ENCODE measurements at places on chromosomes 6 and 20.

GRCh38 chr6:128284128-128284527 lies 236.3 kb downstream of the PTPRK start:
- no peak for DNase-seq

GRCh38 chr20:23034721-23035671 lies at the start of gene SSTR4:
Gene SSTR4, plus strand, starts transcription at chr20:23035312. Its CDS starts 172 bp downstream, at chr20:23035484.
- DNase-seq = no peak

GRCh38 chr20:33119725-33120720 lies 40.6 kb downstream of the BPIFB4 start:
- no peak for DNase-seq

GRCh38 chr6:95636552-95637431 lies 59.5 kb downstream of the MANEA start:
- DNase-seq = no peak

DNA sequence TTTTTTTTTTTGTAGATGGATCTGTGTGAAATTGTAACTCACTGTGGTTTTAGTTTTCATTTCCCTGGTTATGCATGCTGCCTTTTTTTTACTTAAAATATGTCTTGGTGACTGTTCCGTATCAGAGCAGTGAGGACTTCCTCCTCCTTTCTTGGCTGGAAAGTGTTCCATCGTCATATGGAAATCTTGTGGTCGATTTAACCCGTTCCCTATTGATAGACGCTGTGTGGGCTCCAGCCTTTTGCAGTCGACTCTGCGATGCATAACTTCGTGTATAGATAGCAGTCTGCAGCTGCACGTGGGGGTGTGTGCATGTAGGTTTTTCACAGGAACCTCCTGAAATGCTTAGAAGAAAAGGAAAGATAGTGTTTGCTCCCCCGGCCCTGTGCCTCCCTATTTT lies 28.1 kb upstream of the PNPLA1 start:
- DNase-seq = no peak

DNA sequence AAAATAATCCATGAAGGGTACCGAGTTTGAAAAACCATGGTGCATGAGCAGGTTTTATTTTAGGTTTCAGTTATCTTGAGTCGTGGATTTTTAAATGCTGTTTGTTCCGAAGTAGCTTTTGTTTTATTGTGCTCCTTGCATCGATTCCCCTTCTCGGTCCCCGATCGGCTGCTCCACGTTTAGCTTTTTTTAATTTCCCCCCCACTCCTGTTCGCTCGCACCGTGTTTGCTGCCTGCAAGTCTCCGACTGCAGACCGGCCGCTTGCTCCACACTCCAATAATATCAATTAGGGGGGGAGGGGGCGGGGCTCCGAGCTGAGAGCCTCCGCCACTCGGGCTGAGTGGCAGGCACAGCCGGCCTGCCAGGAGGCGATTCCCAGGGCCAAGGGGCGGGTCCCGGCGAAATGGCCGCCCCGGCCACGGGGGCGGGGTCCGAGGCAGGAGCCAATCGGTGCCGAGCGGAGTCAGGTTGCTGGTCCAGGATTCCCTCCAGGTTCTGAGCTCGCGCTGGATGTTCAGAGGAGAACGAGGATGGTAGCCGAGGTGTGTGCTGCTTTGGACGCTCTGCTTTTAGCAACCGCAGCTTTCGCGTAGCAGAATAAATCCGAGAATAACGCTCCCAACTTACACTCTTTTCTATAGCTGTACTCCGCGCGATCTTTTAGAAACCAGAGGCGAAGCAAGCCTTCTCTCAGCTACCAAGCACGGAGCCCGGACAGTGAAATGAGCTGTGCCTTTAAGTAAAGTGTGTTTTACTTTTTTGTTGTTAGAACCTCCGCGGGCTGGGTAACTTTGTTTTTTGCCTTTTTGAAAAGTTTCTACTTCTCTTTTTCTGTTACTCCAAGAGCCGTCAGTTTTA lies at the start of gene EPHA7:
EPHA7 (minus strand) TSS at position 256 of the 859 bp plus-strand sequence; CDS start at position 38, 218 bp downstream.
- DNase-seq = no peak

GRCh38 chr20:20089018-20089417 lies 36.7 kb downstream of the CFAP61 start:
- DNase-seq = no peak

- no peak for DNase-seq
Observed at GRCh38 chr6:67009818-67010217, 1302.8 kb upstream of the EYS start.

GRCh38 chr6:43286980-43287716 lies 10.9 kb upstream of the SLC22A7 start:
- DNase-seq = no peak

Measured in activated CD4-positive, alpha-beta T cell treated with anti-CD3 and anti-CD28 coated beads for 4 hours (primary cell).